ENCODE measurements at places on chromosomes 5 and 9.

DNA sequence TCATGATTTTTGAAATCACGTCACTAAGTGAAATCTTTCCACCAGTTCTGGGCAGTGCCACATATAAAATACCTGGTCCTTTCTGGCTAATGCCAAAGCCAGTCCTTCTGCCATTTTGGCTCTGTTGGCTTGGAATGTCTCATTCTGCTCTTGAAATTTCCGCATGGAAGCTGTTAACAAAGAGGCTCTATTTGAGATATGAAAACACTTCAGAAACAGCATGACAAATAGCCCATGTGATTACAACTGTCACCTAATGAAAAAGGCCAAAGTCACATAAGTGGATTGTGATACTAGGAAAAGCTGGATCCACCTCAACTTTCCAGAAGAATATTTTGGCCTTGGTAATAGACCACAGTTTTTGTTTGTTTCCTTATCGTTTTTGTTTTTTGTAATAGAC, 12.8 kb downstream of the GOLGA1 start:
- DNase-seq: no peak

- DNase-seq: no peak
Measured at GRCh38 chr5:8458038-8458383, 589.1 kb downstream of the MTRR start.

- DNase-seq: no peak
Measured at GRCh38 chr5:170166101-170166500, 60.4 kb downstream of the FOXI1 start.

DNA sequence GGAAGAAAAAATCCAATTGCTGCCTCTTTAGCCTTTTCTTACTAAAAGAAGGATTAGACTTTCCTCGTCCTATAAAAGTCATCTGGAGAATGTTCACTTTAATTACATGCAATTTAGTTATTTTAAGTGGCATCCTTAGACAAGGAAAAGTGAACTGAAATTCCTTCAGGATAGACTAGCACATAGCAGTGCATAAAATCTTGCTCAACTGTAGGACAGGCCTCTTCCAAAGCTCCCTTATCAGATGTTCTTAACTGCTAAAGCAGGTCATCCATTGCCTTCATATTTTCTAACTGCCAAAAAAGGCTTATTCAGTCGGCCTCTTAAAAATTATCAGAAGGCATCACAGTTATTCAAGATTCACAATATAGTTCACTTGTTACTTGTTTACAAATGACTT, 396.5 kb downstream of the DMRT2 start:
- DNase-seq: no peak

GRCh38 chr5:96198356-96199058, 234.5 kb downstream of the PCSK1 start:
- no peak for DNase-seq

DNA sequence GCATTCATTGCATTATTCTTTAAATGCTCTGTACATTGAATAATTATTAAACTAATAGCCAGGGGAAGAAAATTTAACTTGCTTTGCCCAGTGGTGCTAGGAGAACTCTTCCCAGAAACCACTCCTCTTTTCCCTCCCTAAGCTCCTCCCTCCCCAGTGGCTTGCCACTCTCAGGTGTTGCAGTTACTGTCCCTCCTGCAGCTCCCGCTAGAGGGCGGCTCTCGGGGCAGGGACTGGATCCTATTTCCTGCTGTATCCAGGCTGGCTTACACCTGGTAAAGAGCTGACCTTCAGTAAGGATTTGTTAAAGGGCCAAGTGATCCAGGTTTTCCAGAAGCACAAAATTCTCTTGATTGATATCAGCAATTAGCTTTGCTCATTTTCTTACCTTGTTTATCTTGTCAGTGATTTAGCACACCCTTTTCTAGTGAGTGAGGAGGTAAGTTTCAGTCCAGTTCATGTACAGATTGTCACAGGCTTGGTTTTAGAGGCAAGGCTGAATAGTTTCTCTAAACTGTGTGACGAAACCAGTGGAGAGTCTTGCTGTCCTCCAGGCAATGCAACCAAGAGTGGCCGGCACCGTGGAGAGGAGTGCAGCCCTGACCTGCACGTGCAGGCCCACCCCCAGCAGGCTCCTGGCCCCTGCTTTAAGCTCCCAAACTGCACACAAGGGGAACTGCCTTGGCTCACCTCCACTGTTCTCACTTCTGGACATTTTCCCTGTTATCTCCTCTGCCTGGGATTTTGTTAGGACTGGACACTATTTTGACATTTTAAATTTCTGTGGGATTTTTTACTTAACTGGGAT, 423.8 kb downstream of the SPOCK1 start:
- no peak for DNase-seq

DNA sequence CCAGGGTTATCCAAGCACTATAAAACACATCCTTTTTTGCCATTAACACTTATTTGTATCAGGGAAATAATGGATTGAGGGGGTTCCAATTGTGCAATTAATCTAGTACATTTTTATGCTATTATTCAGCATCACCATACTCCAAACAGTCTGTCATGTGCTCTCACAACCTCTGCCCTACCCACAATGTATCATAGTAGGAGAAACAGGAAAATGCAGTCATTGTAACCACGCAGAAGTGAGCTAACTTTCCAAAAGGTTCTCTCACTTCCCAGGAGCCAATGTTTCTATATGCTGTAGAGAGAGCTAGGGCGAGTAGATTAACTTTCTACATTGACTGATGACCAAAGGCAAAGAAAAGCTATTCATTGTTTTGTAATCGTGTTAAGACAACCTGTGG, 29.8 kb downstream of the DAB2 start:
- DNase-seq: no peak

DNA sequence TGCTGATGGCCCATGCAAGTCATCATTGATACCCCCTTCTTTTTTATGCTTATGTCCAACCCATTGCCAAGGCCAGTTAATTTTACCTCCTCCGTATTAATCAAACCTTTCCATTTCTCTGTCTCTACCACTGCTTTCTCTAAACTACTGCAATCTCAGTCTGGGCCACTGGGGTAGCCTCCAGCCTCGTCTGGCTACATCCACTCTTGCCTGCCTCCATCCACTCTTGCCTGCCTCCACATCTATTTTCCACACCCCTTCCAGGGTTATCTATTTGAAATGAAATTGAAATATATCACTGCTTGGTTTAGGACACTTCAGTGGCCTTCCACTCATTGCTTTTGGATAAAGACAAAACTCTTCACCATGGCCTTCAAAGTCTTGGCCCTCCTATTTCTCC, 425.3 kb upstream of the CLINT1 start:
- DNase-seq: no peak

DNA sequence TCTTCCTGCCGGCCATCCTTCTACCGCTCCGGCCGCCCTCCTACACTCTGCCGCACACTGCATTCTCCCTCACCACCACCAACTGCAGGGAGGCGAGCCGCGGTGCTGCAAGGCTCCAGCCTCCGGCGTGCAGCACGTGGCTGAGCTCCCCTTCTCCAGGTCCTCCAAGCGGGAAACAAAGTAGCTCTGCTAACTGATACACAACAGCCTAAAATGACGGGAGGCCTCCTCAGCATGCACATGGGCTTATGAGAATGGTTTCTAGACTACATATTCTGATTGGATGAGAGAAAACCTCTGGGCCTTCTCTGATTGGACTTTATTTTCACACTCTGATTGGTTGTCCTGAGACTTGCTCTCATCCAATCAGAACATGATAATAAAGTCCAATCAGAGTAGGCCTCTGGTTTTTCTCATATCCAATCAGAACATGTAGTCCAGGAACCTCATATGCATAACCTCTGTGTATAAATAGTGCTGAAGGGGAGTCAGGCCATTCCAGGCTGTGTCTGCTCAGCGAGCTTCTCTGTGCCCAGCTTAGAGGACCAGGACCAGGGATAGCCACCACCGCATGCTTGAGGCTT, 27.0 kb upstream of the ZNF354B start:
- no peak for DNase-seq

DNA sequence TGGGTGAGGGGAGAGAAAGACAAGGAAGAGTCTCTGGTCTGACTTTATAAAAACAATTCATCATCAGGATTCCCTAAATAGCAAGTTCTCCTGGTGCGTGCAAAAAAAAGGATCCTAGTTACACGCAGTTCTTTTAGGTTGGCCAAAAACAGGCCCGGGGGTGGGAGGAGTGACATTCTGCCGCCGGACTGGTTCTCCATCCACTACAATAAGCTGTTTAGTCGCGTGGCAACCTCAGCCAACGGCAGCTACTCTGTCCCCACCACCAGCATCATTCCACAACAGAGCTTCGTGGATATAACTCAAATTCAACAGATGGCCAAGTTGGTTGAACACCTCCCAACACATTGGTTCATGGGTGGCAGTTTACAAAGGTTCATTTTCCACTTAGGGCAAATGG, 2.9 kb upstream of the FAM163B start:
- DNase-seq: no peak

- no peak for DNase-seq
Measured at GRCh38 chr5:134077926-134078580, 36.4 kb upstream of the TCF7 start.

GRCh38 chr9:129328355-129329042, 150.4 kb upstream of the IER5L start:
- no peak for DNase-seq

- DNase-seq: no peak
Measured at GRCh38 chr5:33936004-33936380, 194 bp upstream of the RXFP3 start.

GRCh38 chr5:62555930-62556329, 22.7 kb upstream of the LRRC70 start:
- no peak for DNase-seq

DNA sequence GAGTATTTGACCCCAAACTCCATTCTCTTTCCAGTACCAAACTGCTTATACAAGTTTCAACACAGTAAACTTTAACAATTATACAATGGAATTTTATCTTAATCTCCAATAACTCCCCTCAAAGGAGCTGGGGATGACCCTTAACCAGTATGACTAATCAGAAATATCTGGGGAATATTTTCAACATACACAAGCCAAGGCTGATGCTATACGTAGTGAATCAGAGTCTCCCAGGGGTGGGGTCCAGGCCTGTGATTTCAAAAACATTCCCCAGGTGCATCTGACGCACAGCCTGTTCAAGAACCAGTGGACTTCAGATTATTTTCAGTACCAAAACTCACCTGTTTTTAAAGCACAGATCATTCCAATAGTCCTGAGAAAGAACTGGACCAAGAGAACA, 11.8 kb upstream of the SEMA5A start:
- DNase-seq: no peak

DNA sequence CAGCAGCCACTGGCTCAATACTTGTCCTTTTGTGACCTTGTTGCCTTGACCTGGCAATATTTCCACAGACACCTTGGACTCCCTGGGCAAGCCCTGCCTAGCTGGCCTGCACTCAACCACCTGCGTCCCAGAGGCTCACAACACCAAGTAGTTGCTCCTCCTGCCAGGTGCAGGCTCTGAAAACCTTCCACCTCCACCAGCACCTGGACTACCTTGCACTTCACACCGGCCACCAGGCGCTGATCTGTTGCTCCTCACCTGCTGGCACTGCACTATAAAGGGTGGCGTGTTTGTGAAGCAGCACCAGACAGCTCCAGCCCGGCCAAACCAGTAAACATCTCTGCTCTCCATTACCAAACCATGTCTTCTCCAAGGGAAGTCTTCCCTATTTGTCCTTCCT, 997.7 kb downstream of the PTPRD start:
- no peak for DNase-seq

GRCh38 chr9:91560301-91560700, 136.7 kb upstream of the NFIL3 start:
- no peak for DNase-seq

DNA sequence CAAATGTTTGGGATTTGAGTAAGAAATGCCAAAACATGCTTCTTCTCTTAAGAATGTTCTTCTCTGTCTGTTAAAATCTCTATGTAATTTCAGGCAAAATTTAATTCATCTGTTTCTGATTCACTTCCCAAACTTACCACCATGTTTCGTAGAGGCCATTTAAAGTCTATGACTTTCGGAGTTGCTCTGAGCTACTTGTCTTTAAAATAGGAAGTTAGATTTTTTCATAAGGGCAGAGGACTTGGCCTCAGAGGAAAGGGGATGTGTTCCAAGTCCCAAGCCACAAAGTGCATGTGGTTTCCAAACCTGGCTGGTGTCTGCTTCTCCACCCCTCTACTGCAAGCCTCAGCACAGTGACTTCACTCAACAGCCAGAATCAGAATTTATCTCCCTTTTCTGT, 111.3 kb upstream of the ADRA1B start:
- no peak for DNase-seq

- no peak for DNase-seq
Measured at GRCh38 chr5:124952079-124952478, 205.6 kb upstream of the ZNF608 start.

DNA sequence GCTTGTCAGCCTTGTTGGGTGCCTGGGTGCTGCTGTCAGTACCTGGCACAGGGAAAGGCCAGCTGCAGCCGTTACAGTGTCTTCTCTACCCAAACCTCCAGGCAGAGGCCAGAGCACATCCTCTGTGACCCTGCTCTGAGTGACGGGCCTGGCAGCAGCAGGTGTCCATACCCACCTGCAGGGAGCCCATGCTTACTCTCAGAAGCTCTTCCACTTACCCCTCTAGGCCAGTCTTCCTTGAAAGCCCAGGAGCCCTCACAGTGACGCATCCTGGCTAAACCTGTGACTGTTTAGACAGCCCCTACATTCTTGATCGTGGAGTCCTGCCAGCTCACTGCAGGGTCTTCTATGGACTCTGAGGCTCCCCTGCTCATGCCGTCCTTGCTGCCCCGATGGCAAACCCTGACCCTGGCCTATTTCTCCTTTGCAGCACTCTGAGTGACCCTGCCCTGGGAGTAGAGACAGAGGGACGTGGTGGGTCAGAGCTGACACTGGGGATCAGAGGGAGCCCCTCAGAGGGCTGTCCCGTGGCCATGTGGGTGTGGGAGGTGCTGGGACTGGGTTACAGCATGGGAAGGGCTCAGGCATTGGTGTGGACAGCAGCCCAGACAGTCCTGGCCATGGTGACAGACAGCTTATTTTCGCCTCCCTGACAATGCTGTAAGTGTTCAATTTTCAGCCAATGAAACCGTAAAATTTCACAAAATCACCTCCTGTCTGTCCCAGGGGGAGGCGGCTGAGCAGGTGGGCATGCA, 67.6 kb upstream of the RNF130 start:
- DNase-seq: no peak

DNA sequence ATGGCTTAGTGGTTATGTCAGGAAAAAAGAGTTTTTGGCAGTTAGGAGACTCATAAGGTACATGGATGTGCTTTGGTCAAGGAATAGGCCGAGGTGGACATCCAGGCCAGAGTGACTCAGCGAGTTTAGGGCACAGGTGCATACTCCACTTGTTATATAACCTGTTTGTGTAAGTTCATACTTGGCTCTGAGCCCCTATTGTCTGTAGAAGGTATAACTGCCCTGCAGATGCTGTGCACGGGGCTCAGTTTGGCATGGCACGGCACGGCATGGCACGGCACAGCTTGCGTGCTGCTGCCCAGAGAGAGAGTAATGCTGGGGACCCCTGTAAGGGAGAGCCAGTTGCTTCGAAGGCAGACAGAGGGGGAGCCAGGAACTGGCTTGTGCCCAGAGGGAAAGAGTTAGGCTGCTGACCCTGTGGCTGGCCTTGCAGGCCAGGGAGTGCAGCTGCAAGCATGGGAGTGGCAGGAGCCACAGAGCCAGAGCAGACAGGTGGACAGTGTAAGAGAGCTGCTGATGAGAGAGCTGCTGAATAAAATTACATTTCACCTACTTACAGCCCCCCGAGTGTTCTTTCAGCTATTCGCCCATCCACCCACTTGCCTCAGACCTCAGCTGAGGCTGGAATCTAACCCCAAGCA, 32.2 kb downstream of the GCNT4 start:
- no peak for DNase-seq
